Astrocyte (in vitro differentiated cells and primary cell): ENCODE measurements at places on chromosomes 7 and 10. TPM values are rescaled to one million over a fixed set of nuclear protein-coding genes. Genes with fewer than 3 reads are reported as not detected.
A peak's percentile ranks its signal among the peaks of the same experiment; 100 is the strongest.

DNA sequence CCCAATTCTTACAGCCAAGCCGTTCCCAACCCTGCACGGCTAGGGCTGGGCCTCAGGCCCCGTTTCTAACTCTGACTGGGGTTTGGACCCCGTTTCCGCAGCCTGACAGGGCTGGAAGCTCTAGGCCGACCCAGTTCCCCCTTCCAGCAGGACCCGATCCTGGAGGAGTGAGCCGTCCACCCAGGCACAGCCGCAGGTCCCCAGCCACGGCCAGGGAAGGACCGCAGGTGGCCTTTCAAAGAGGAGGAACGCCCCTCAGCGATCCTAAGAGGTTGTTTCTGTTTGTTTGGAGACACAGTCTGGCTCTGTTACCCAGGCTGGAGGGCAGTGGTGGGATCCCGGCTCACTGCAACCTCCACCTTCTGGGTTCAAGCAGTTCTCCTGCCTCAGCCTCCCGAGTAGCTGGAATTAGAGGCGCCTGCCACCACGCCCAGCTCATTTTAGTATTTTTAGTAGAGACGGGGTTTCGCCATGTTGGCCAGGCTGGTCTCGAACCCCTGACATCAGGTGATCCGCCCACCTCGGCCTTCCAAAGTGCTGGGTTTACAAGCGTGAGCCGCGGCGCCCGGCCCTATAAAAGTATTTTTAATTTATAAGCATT lies 778 bp upstream of the GET4 start:
- H3K36me3 ChIP-seq = peaks cover 17% of the 10 kb centered on the region
- H3K4me3 ChIP-seq = no peak overlapping the region
- no peaks in the 10 kb centered on the region for H3K4me1 ChIP-seq
- H3K27ac ChIP-seq = peak overlapping the region; percentile 67
- H3K27me3 ChIP-seq = no peaks in the 10 kb centered on the region
- no peak for DNase-seq

HOXA7 gene
- total RNA-seq = not detected in 2 replicates

GRCh38 chr7:30201921-30202320 lies 67.1 kb downstream of the MTURN start:
- peaks cover 2% of the 10 kb centered on the region for H3K27me3 ChIP-seq
- H3K4me1 ChIP-seq = peaks cover 7% of the 10 kb centered on the region
- no peak overlapping the region for H3K27ac ChIP-seq

DNA sequence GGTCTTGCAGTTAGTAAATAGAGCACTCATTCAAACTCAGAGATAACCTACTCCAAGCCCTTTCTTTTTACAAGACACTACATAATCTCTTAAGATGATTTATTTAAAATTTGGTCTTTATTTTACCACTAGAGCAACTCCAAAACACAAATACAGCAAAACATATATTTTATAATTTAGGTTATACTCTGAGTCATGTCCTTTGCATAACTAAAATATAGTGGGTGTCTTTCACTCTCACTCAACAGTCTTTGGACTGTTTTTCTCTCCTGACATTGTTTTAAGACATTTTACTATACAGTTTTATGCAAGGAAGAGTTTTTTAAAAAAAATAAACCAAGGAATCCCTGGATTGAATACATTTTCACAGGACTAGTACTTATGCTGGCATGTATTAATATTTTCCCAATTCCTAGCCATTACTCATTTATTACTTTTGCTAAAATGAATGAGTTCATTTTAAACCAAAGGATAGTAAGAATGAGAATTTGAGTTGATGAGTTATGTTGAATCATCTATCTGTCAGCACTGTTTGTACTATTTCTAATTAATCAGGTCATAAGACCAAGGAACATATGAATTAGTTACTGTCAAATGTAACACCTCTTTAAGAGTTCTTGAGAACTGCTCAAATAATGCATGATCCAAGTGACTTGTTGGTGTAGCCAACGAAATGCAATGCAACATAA lies 303.1 kb upstream of the FZD1 start:
- H3K27ac ChIP-seq = no peak overlapping the region
- H3K4me1 ChIP-seq = peaks cover 6% of the 10 kb centered on the region
- no peaks in the 10 kb centered on the region for H3K27me3 ChIP-seq
- H3K4me3 ChIP-seq = no peak overlapping the region

GRCh38 chr10:47081264-47081663 lies 170.0 kb downstream of the PTPN20 start:
- H3K4me3 ChIP-seq = no peak overlapping the region
- no peaks in the 10 kb centered on the region for H3K36me3 ChIP-seq

DNA sequence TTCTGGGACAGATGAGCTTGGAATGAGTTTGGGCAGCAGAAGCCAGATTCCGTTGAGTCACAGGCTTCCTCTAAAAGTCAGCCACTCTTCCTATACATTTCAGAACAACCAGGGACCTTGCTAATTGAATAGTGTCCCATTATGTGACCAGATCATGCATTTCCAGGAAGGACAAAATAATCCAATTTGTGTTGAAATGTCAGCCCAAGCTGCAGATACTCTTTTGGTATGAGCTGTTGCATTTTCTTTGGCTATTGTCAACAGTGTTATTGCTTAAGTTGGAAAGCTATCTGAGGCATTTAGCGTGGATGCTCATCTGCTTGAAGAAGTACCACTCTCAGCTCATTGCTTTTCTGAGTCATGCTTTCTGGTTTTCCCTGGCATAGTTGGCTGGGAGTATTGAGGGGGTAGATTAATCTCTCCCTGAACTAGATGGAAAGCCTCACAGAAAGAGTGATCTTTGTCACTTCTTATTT lies 223.7 kb upstream of the HABP2 start:
- DNase-seq = peak; percentile 79
- no peak overlapping the region for H3K27ac ChIP-seq
- peaks cover 29% of the 10 kb centered on the region for H3K4me1 ChIP-seq
- peaks cover 3% of the 10 kb centered on the region for H3K27me3 ChIP-seq

DNA sequence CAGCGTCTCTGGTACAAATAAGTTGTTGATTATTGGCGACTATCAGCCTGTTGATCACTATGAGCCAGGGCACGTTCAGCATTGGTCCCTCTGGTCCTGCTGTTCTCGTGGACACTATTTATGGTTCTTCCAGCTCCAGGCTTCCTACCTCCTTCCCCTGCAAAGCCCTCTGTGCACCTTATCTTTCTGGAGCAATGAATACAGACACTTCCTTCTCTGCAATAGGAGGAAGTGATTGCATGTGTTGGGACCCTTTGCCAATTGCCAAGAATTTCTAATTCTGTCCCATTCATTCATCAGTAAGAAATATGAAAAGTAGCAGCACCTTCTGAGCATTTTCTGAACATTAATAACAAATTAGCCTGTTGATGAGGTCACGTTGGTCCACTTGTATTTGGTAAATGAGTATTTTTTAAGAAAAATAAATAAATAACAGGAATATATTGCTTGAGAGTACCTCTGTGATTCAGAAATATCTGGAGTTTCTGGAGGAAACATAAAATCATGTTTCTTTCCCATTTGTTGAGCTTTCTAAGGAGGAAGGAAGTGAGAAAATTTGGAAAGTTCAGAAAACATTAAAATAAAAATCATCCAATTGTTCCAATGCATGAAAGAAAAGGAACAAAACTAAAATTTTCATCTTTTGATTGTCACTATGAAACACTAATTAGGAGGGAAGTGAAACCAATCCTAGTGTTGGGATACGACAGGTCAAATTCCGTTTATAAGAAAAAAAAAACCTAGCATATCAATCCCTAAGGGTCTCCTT lies 259.1 kb upstream of the KLF6 start:
- H3K36me3 ChIP-seq = no peaks in the 10 kb centered on the region
- H3K4me1 ChIP-seq = no peaks in the 10 kb centered on the region
- H3K27me3 ChIP-seq = no peaks in the 10 kb centered on the region
- no peak overlapping the region for H3K27ac ChIP-seq

GRCh38 chr10:99529591-99530107 lies 3.1 kb upstream of the NKX2-3 start:
- peaks cover 98% of the 10 kb centered on the region for H3K27me3 ChIP-seq
- no peak overlapping the region for H3K4me3 ChIP-seq
- no peak overlapping the region for H3K27ac ChIP-seq
- DNase-seq = no peak

- H3K27ac ChIP-seq = no peak overlapping the region
- no peak overlapping the region for H3K4me3 ChIP-seq
- no peak for DNase-seq
- no peaks in the 10 kb centered on the region for H3K36me3 ChIP-seq
Measured at GRCh38 chr7:144459635-144460034, 56.1 kb upstream of the NOBOX start.

- H3K27me3 ChIP-seq = peaks cover 8% of the 10 kb centered on the region
- DNase-seq = no peak
- H3K36me3 ChIP-seq = no peaks in the 10 kb centered on the region
- H3K4me1 ChIP-seq = peaks cover 13% of the 10 kb centered on the region
Measured at GRCh38 chr7:102292813-102293798, 6.4 kb downstream of the SH2B2 start.

SVOPL gene
- 0.34 and 0.48 TPM in 2 replicates for total RNA-seq

KCNMA1 gene
- total RNA-seq = 43.3 and 45.8 TPM in 2 replicates

- H3K27me3 ChIP-seq = peaks cover 3% of the 10 kb centered on the region
- no peaks in the 10 kb centered on the region for H3K4me1 ChIP-seq
- H3K4me3 ChIP-seq = no peak overlapping the region
Measured at GRCh38 chr10:34080485-34081346, 734.4 kb downstream of the PARD3 start.

CPA1 gene
- not detected in 2 replicates for total RNA-seq

- peaks cover 23% of the 10 kb centered on the region for H3K4me1 ChIP-seq
- H3K4me3 ChIP-seq = no peak overlapping the region
- H3K27me3 ChIP-seq = peaks cover 3% of the 10 kb centered on the region
- DNase-seq = no peak
- H3K27ac ChIP-seq = no peak overlapping the region
Measured at GRCh38 chr10:133277277-133277992, 767 bp upstream of the ADAM8 start.

GRCh38 chr7:96998333-96998732 lies 7.0 kb upstream of the DLX6 start:
- no peak overlapping the region for H3K4me3 ChIP-seq
- H3K4me1 ChIP-seq = no peaks in the 10 kb centered on the region
- DNase-seq = no peak
- H3K36me3 ChIP-seq = no peaks in the 10 kb centered on the region
- no peak overlapping the region for H3K27ac ChIP-seq
- H3K27me3 ChIP-seq = peaks cover 94% of the 10 kb centered on the region

CCNY gene
- total RNA-seq = 85.9 and 89.4 TPM in 2 replicates

GRCh38 chr7:151038951-151039849 lies 9.1 kb upstream of the ASIC3 start:
- no peak overlapping the region for H3K4me3 ChIP-seq
- H3K36me3 ChIP-seq = peaks cover 5% of the 10 kb centered on the region
- no peaks in the 10 kb centered on the region for H3K27me3 ChIP-seq
- H3K27ac ChIP-seq = peak overlapping the region; percentile 91
- peaks cover 21% of the 10 kb centered on the region for H3K4me1 ChIP-seq

PLXNA4 gene
- 3.3 and 4.3 TPM in 2 replicates for total RNA-seq

DNA sequence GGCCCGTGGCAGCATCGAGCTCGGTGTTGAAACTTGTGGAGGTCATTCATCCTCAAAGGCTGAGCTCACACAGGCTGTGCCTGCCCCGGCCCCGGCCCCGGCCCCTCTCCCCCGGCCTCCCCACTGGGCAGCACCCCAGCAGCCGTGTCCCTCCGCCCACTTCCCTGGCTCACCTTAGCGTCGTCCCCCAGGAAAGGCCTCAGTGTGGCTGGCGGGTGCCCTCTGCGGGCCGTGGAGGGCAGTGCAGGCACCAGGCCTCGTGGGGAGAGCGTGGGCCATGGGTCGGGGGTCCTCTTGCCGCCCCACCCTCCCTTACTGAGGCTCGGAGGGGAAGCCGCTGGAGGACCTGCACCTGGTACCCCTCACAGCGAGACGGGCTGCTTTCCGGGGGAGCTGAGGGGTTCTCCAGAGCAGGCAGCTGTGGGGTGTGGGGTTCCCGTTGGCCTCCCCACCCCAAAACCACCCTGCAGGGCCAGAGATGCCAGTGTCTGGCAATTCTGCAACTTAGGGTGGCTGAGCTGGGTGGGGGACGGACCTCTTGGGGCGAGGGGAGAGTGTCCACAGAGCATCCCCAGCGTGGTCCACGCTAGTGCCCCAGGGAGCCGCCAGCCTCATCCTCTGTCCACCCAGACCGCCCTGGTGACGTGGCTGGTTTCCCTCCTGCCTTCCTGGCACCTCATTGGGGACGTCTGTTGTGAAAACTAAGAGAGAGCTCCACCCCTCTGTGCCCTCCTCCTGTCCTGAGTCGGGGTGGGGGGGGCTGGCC lies 44.2 kb upstream of the DPYSL4 start:
- no peak for DNase-seq
- H3K27me3 ChIP-seq = no peaks in the 10 kb centered on the region
- no peak overlapping the region for H3K27ac ChIP-seq
- no peak overlapping the region for H3K4me3 ChIP-seq
- H3K36me3 ChIP-seq = no peaks in the 10 kb centered on the region

DNA sequence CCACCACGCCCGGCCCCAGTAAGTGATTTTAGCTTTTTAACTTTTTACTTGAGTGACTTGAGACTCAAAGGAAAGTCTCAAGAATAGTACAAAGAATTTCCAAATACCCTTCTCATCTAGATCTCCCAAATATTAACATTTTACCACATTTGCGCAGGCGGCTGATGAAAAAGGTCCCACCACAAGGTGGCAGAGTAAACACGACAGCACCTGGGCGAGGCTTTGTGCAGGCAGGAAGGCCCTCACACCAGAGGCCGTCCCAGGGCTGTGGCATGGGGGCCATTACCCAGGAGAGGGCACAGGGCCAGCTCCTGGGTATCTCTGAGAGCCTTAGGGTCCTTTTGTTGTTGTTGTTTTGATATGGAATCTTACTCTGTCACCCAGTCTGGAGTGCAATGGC lies 50.0 kb upstream of the WIPI2 start:
- H3K4me1 ChIP-seq = no peaks in the 10 kb centered on the region
- H3K36me3 ChIP-seq = no peaks in the 10 kb centered on the region
- H3K27me3 ChIP-seq = peaks cover 3% of the 10 kb centered on the region
- H3K4me3 ChIP-seq = no peak overlapping the region
- H3K27ac ChIP-seq = no peak overlapping the region
- DNase-seq = no peak

- H3K27me3 ChIP-seq = no peaks in the 10 kb centered on the region
- H3K36me3 ChIP-seq = no peaks in the 10 kb centered on the region
- DNase-seq = peak; percentile 36
- no peaks in the 10 kb centered on the region for H3K4me1 ChIP-seq
- no peak overlapping the region for H3K27ac ChIP-seq
Measured at GRCh38 chr7:19362099-19362498, 216.9 kb upstream of the FERD3L start.

DNA sequence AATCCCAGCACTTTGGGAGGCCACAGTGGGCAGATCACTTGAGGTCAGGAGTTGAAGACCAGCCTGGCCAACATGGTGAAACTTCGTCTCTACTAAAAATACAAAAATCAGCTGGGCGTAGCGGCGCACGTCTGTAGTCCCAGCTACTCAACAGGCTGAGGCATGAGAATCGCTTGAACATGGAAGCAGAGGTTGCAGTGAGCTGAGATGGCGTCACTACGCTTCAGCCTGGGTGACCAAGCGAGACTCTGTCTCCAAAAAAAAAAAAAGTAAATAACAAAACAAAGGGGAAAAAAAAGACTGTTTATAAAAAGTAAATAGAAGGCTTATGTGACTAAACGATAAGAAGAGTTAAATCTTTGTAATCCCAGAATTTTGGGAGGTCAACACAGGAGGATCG lies 15.0 kb upstream of the DNMBP start:
- no peaks in the 10 kb centered on the region for H3K27me3 ChIP-seq
- peaks cover 3% of the 10 kb centered on the region for H3K4me1 ChIP-seq
- H3K36me3 ChIP-seq = no peaks in the 10 kb centered on the region

TAC1 gene
- 0.34 TPM in 1 of 2 replicates, not detected in the other for total RNA-seq

NPFFR1 gene
- not detected in 2 replicates for total RNA-seq

- H3K36me3 ChIP-seq = no peaks in the 10 kb centered on the region
- peak; percentile 65 for DNase-seq
- H3K4me3 ChIP-seq = no peak overlapping the region
Measured at GRCh38 chr7:28442540-28443420, 30.5 kb downstream of the CREB5 start.
